Head of caudate nucleus (tissue), 42 donors: ENCODE measurements at places on chromosomes 13 and 19.

- DNase-seq = peak; percentile 39
These were observed 4.8 kb downstream of the PIAS4 start for GRCh38 chr19:4012092-4012974.

- peak; percentile 28 for DNase-seq
These were observed 957 bp upstream of the CCDC194 start for GRCh38 chr19:17394891-17395415.

- DNase-seq = no peak
These were observed 2.8 kb downstream of the TNNT1 start for GRCh38 chr19:55146078-55146704.

GRCh38 chr13:71213252-71213821 lies 653.7 kb downstream of the DACH1 start:
- no peak for DNase-seq

- peak; percentile 47 for DNase-seq
These were observed 14.7 kb upstream of the ADGRE5 start for GRCh38 chr19:14366529-14366928.

DNA sequence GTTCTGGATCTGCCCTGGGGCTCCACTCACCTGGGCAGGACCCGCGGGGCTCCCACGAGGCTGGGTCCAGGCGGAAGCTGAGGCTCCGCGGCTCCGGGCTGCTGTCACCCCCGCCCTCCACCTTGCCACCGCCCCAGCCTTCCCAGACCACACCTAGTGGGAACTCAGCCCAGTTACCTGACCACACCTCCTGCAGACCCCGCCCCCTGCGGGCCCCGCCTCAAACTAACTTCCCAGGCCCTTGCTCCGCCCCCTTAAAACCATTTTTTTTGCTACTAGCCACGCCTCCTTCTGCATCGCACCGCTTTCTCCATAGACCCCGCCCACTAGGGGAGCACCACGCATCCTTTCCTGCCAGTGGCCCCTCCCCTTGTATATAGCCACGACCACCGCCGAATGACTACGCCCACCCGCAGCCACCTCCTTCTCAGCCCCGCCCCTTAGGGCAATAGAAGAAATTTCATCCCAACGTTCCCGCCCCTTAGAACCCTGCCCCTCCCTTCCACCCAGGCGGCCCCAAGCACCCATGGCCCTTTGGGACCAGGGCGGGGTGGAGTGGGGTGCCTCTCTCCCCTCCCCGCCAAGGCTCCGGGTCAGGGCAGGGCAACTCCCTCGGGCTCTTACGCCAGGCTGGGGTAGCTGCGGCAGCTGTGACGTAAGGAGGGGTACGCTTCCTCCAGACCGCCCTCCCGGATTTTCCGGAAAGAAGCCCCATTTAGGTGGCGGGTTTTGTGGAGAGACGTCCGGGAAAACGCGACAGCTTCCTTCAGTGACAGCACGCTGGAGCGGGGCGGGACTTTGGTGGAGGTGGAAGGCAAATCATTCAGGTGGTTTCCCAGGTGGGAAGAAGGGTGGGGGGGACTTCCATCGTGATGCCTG lies at the start of gene SH2D3A:
SH2D3A (minus strand) TSS at position 79 of the 879 bp plus-strand sequence. CDS start 3,687 bp downstream, outside the sequence.
- peak; percentile 38 for DNase-seq

GRCh38 chr13:85993567-85993966 lies 194.3 kb upstream of the SLITRK6 start:
- DNase-seq = no peak

GRCh38 chr13:110627351-110627750 lies 12.0 kb downstream of the NAXD start:
- no peak for DNase-seq

GRCh38 chr13:114157869-114158495 lies 21.1 kb upstream of the CFAP97D2 start:
- DNase-seq = no peak

GRCh38 chr19:49056101-49056901 lies 1.2 kb downstream of the CGB7 start:
- peak; percentile 28 for DNase-seq

- DNase-seq = no peak
These were observed 239.4 kb downstream of the DCLK1 start for GRCh38 chr13:35891507-35892441.

- no peak for DNase-seq
These were observed 100.4 kb downstream of the STK24 start for GRCh38 chr13:98476538-98476966.

GRCh38 chr19:50706387-50706786 lies 13.2 kb downstream of the SHANK1 start:
- DNase-seq = no peak

DNA sequence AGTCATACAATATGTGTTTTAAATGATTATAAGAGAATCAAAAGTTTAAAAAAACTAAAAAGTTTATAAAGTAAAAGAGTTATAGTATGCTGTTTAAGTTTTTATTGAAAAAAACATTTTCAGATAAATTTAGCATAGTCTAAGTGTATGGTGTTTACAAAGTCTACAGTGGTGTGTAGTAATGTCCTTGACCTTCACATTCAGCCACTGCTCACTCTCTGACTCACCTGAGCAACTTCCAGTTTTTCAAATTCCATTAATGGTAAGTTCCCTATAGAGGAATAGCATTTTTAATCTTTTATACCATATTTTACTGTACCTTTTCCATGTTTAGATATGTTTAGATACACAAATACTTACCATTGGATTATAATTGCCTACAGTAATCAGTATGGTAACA lies 842.4 kb upstream of the KLHL1 start:
- no peak for DNase-seq

GRCh38 chr13:27790523-27790922 lies 1.8 kb upstream of the GSX1 start:
- no peak for DNase-seq

DNA sequence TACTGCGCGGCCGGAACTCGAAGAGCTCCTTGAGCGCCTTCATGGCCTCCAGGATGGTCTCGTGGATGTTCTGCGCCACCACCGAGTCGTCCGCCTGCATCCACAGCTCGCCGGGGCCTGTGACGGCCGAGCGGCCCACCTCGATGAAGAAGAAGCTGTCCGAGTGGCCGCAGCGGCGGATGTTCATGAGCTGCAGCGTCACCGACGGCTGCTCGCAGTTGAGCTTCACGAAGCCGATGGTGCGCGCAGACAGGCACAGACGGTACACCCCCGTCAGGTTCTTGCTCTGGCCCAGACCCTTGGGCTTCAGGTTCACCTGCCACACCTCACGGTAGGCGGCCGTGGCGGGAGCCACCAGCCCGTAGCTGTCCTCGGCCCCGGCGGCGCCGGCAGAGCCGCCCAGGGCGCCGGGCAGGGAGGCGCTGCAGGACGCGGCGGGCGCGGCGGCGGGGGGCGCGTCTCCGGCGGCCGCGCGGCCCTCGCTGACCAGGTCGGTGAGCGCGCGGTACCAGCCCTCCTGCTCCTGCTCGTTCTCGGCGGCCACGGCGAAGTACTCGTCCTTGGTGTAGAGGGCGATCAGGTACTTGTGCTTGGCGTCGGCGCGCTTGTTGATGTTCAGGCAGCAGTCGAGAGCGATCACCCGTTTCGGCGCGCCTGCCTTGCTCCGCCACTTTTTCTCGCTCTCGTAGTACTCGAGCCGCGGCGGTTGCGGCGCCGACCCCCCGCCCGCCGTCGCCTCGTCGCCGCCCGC lies 1.1 kb downstream of the IRS2 start:
- DNase-seq = peak; percentile 56

DNA sequence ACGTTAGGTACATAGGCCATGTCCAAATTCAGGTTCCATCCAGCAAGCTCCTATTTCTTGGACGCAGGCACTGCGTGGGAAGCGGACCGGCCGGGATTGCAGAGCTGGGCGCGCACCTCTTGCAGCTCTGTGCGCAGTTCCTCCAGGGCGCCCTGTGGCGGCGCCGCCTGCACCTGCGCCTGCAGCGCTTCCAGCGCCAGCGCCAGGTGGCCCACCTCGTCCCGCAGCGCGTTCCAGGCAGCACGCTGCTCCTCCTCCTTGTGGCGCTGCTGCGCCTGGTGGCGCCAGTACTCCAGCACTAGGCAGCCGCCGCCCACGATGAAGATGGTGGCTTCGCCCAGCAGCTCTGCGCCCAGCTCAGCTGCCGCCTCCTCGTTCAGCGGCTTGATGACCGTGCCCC lies 31.1 kb downstream of the OPA3 start:
- DNase-seq = no peak

- DNase-seq = no peak
These were observed 809.3 kb downstream of the UQCRFS1 start for GRCh38 chr19:28403690-28404089.

DNA sequence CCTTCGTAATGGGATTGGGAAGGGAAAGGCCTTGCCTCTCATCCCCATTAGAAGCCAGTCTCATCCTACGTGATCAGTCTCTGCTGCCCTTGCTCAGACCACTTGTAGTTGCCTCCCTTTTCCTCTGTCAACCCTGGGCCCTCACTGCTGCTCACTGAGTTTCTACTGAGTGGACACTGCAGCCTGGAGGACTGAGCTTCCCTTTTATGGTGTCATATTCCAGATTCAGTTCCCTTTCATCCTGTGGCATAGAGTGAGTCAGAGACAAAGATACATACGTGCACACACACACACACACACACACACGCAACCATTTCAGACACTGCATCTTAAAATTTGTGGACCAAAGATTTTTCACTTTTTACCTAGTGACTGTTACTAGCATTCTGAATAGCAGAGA lies 56.6 kb downstream of the COG3 start:
- no peak for DNase-seq

DNA sequence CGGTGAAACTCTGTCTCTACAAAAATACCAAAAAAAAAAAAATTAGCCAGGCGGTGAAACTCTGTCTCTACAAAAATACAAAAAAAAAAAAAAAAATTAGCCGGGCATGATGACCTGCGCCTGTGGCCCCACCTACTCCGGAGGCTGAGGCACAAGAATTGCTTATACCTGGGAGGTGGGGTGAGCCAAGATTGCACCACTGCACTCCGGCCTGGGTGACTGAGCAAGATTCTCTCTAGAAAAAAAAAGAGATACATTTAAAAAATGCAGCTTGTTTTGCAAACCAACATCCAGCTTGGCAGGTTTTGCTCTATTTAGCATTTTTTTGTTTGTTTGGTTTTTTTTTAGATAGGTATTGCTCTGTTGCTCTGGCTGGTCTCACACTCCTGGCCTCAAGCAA lies 6.7 kb upstream of the PGPEP1 start:
- no peak for DNase-seq

- no peak for DNase-seq
These were observed 2.8 kb downstream of the PRMT1 start for GRCh38 chr19:49679771-49680413.

GRCh38 chr19:2627319-2627829 lies 75.1 kb downstream of the GNG7 start:
- DNase-seq = peak; percentile 81

DNA sequence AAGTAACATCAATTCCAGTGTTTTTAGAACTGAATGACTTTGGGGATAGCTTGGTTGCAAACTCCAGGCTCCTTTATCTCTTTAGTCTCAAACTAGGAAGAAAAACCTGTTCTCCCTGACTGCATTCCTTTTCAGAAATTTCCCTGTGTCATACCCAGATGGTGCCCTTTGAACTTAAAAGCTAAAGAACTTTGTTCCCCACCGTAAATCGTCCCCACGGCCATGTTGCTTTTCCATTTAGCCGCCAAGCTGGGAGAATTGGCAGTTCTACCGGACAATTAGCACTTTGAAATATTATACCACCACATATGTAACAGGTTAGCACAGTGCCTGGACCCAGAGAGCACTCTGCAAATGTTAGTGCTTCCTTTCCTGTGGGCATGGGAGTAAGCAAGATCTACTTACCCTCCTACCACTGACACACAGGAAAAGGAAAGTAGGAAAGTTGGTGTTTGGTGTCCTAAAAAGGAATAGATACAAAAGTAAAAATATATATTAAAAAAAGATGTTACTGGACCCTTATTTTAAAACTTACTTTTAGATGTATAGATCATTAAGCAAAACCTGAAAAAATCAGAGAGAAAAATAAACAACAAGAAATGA lies 191.9 kb upstream of the MIR17HG start:
- no peak for DNase-seq

DNA sequence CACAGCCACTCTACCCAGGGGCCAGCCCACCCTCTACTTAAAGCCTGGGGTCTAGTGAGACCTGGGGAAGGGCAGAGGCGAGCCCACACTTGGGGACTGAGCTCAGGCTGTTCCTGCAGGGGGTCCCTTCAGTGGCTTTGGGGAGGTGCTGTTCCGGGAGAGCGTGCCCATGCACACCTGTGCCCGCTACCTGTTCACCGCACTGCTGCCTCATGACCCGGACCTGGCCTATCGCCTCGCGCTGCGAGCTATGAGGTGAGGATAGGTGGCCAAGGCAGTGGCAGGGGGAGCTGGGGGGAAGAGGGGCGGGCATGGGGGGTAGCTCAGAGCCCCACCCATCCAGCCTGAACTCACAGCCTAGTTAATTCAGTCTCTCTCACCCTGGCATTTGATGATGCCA lies 24.0 kb downstream of the ZSWIM4 start:
- DNase-seq = no peak

DNA sequence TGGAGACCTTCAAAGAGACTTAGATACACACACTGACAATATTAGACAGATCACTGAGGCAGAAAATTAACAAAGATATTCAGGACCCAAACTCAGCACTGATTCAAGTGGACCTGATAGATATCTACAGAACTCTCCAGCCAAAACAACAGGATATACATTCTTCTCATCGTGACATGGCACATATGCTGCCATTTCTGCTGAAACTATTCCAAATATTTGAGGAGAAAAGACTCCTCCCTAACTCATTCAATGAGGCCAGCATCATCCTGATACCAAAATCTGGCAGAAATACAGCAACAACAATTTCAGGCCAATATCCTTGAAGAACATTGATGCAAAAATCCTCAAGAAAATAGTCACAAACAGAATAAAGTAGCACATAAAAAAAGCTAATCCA lies 53.3 kb downstream of the TRPC4 start:
- no peak for DNase-seq

DNA sequence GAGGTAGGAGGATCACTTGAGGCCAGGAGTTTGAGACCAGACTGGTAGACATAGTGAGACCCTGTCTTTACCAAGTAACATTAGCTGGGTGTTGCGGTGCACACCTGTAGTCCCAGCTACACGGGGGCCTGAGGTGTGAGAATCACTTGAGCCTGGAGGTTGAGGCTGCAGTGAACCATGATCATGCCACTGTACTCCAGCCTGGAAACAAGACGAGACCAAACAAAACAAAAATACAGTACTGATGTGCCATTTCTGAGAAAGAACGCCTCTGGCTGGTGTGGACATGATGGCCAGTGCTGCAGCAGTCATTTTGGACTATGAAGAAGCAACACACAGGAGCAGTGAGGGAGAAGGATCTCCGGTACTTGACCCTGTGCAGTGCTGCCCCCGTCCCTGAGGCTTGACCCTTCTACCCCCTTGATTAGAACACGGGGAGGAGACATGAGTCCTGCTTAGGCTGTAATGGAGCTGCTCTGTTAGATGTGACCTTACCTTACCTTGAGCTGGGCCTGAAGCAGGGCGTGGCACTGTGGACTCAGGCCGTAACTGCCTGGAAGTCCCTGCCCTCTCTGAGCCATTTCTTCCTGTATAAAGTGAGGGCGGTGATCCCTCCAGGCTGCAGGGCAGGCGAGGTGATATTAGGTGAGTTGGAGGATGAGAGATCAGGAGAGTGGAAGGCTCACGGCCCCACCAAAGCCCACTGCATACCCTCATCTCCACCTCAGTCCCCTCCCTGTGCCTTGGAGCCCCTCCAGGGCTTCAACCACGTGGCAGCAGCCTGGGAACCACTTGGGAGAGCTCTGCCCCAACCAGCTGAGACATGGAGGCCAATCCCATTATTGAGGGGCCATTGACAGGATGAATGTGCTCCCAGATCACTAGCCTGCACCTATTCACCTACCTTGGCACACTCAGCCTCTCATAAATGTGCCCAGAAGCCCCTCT lies 5.9 kb downstream of the RPL18A start:
- no peak for DNase-seq

GRCh38 chr13:52845334-52845761 lies 3.1 kb downstream of the PCDH8 start:
- DNase-seq = peak; percentile 45

GRCh38 chr19:4579389-4579788 lies 19.9 kb upstream of the SEMA6B start:
- DNase-seq = no peak
